ENCODE measurements at places on chromosomes 2 and 18.

DNA sequence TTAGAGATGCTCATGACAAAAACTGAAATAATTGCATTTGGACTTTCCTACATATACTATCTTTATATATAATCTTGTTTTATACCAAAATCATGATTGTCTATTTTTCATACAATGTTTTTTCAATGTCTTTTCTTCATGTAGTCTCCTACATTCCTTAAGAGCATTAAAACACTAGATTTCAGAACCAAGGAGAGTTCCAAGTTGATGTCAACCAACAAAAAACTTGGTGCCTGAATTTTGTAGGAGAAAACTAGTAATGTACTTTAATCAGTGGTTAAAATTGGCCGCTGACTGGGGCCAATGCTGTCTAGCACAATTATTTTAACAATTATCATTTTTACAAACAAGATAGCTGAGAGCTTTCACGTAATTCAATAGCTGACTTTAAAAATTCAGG lies 678.8 kb downstream of the DCC start:
- DNase-seq = no peak

DNA sequence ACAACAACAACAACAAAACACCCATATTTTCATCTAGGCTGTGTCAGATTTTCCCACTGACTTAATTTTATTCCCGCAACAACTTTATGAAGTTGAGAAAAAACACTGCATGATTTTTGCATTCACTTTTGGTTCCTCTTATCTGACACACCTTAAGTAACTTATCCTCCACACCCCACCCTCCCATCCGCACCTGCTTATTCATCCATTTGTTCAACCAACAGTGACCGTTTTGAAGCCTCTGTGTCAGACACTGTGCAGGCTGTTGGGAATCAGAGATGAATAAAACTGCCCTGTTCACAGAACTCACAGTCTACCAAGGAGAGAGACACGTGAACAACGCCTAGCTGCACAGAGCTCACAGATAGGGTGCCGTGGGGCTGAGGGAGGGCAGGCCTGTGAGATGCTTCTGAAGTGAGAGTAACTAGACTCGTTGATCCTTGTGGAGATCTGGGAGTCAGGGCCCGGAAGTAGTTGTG lies 7.4 kb downstream of the CNNM4 start:
- DNase-seq = no peak

- peak; percentile 22 for DNase-seq
Observed at GRCh38 chr2:156907806-156908205, 349.7 kb upstream of the GALNT5 start.

- no peak for DNase-seq
Observed at GRCh38 chr2:19709553-19709952, 192.2 kb downstream of the TTC32 start.

DNA sequence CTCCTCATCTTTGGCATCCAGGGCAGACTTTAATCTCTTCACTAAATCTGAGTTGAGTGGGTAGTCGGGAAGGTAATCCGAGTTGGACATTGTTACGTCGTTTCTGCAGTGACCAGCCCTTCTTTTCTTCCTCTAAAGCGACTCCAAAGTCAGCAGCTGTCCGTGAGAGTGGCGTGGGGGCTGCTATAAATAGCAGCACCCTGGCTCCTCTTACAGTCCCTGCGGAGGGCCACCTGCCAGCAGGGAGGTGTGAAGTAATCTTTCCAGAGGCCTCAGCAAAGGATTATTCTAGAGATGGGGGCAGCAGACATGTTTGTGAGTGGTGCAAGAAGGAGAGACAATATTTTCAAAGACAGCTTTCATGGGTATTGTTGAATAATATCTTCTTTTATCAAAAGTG lies at the start of gene ASB18:
ASB18 (minus strand) TSS at position 151 of the 400 bp plus-strand sequence; CDS start at position 90, 61 bp downstream.
- DNase-seq = no peak

DNA sequence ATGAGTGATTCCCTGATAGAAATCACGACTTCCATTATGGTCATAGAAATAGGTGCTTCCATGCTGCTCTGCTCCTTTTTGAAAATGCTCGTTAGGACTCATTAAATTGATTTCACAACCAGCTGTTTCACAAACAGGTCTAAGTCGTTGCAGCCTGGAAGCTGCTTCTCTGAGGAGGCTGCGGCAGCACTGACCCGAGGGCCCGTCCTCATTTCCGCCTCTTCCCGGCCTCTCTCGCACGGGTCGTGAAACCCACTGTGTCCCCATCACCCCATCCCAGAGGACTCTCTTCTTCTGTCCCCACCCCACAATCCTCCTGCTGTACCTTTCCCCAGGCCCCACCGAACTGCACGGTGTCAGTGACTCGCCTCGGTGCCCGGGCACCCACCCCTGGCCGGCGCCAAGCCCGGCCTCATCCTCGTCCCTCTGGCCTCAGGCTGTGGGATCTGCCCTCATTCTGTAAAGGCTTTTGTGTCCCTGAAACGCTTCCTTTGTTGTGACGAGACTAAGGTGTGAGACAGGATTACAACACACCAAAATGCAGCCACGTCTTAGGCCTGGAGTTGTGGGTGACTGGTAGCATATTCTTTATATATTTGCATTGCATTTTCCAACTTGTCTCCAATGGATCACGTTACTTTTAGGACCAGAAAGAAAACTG lies 112.7 kb upstream of the CTDP1 start:
- DNase-seq = no peak

DNA sequence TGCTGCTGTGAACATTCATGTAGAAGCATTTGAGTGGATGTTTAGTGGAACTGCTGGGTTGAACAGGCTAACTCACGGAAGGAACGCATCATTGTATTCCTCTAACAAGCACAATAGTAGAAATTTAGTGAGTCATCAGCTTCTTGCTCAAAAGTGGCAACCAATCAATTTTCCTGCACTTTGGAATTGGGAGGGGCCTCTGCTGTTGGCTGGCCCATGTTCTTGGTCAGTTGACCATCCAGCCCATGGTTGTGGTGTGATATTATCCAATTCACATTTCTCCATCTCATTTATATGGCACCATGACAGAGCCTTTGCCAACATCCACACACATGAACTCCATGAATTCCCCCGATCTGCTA lies 95.0 kb downstream of the TNFRSF11A start:
- DNase-seq = peak; percentile 43

- DNase-seq = no peak
Observed at GRCh38 chr18:57730146-57730545, 73.0 kb downstream of the ATP8B1 start.

DNA sequence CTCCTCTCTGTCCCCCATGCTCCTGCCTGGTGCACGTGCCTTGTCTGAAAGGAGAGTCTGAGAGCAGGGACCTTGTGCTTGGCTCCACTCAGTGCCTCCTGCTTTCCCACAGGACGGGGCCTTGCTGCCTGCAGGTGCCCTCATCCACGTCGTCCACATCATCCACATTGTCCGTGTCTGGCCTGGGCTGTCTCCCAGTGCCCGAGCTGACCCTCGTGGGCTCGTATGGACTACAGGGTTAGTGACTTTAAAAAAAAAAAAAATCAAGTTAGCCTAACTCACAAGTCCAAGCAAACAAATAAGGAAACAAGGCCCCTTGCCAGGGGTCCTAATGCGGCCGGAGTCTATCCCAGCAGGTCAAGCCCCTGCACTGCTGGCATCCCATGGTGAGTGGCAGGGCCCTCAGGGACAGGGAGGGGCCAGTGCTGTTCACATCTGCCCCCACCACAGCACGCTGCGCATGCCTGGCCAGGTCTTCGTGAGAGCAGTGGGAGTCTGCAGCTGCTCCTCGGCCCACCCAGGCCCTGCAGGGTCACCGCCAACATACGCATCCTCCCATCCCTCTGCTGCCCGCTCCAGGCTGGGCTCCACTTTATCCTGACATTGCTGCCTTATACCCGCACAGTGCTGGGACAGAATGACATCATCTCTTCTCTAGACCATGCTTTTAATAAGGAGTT lies 232.6 kb downstream of the NDUFA10 start:
- DNase-seq = no peak

GRCh38 chr2:156399224-156399949 lies 36.8 kb upstream of the GPD2 start:
- DNase-seq = peak; percentile 16

GRCh38 chr2:179981085-179981484 lies 26.0 kb downstream of the CWC22 start:
- peak; percentile 51 for DNase-seq

DNA sequence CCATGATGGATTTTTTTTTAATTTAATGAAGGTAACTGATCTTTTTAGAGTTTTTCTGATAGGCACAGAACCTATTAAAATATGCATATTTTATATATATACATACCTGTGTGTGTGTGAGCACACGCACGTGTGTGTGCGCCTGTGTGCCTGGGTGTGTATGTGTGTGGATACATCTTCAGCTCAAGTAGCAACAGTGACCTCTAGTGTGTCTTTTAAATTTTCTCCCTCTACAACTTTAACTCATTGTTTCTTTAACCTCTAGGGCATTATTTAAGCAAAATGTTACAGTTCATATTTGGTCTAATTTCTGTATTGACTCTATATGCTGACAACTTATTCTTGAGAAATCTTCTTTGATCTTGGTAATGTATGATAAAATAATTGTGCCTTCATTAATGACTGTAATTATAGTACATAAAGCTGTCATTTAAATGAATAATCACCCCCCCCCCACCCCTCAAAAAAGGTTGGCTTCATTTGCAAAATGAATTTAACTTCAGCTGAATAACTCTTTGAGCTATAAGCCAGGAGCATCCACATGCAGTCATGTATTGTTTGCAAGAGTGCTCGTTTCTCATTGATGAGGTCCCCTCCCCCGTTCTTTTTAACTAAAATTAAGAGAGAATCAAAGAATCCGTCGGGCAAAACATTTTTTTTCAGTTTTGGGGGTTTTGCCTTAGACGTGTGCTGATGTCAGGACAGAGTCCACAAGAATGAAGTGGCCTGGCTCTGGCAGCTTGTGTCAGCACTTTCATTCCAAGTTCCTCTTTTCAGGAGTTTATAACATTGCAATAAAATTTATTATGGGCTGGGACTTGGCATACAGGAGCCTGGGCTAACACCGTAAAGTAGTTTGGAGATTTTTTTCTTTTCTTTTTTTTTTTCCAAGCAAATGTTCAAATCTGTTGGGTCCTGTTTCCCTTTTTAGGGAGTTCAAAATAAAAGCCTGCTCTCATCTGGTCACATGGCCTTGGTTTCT lies 80.0 kb downstream of the ETAA1 start:
- DNase-seq = peak; percentile 53

Measured in EL (cell line).